ENCODE measurements at places on chromosomes 1 and 21.

DNA sequence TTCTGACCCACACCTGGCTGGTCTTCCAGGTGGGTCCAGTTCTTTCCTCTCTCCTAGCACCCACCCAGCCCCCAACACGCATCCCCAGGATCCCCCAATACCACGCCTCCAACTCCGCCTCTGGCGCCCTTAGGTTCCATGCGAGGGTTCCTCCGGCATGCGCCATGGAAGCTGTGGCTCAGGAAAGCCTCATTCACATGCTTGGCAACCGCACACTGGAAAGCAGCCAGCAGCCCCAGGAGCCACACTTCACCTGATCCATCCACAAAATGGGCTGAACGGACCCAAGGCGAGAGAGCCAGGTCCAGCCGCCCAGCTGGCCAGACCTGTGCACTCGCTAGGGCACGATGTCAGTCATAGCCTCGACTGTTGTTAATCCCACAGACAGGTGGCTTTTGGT lies 161.2 kb downstream of the PSMG1 start:
- no peak for DNase-seq

- DNase-seq: no peak
Measured at GRCh38 chr1:197637406-197637805, 137.9 kb downstream of the DENND1B start.

DNA sequence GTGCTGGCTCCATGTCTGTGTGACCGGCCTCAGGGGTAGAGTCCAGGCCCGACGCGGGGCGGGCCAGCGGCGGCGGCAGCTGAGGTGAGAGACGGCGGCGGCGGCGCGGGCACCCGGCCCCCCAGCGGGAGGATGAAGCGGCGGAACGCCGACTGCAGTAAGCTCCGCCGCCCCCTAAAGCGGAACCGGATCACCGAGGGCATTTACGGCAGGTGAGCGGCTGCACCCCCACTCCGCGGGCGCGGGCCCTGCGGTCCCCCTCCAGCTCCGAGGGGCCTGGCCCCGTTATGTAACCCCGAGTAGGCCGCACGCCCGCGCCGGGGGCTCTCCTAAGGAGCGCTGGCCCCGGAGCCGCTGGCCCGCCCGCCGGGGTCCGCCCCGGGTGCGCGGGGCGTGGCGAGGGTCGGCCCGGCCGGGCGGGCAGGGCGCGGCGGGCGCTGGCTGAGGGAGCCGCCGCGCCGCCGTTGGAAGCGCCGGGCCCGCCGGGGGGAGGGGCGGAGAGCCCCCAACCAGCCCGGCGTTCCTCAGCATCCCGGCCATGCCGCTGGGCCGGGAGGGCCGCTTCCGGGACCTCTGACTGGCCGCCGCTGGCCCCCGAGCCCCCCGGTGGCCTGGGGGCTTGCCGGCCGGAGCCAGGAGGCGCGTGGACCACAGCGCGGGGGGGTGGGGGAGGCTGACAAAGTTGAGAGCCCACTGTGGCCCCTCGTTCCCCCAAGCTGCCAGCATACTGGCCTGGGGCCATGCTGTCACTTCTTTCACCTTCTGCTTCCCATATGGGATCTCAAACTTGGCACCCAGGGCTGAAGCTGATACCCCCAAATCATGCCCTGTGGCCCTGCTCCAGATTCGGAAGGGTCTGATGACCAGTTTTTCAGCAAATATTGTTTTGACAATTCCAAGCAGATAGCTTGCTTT lies 527 bp downstream of the MACO1 start:
- no peak for DNase-seq

- DNase-seq: no peak
Measured at GRCh38 chr1:7278827-7279765, 492.0 kb upstream of the VAMP3 start.

- no peak for DNase-seq
Measured at GRCh38 chr1:229562686-229563085, 4.2 kb upstream of the ABCB10 start.

GRCh38 chr1:111214074-111214801 lies 13.3 kb upstream of the CHI3L2 start:
- no peak for DNase-seq

DNA sequence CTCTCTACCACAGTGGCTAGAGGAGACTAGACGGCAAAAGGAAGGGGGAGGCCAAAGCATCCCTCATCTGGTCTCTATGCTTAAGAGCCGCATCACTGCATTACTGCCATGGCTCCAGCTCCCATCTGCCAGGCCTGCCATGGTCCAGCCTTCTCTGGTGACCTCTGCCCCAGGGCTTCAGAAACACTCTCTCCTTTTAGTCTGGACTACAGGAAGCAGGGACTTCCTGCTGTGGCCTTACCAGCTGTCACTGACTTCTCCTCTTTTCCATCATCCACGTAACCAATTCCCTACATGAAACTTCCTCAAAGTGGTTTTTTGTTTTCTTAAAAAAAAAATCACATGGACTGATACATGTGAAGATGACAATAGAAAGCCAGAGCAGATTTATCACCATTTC lies 323.1 kb upstream of the NFIA start:
- no peak for DNase-seq

GRCh38 chr1:206538901-206539640 lies 31.7 kb downstream of the RASSF5 start:
- no peak for DNase-seq

DNA sequence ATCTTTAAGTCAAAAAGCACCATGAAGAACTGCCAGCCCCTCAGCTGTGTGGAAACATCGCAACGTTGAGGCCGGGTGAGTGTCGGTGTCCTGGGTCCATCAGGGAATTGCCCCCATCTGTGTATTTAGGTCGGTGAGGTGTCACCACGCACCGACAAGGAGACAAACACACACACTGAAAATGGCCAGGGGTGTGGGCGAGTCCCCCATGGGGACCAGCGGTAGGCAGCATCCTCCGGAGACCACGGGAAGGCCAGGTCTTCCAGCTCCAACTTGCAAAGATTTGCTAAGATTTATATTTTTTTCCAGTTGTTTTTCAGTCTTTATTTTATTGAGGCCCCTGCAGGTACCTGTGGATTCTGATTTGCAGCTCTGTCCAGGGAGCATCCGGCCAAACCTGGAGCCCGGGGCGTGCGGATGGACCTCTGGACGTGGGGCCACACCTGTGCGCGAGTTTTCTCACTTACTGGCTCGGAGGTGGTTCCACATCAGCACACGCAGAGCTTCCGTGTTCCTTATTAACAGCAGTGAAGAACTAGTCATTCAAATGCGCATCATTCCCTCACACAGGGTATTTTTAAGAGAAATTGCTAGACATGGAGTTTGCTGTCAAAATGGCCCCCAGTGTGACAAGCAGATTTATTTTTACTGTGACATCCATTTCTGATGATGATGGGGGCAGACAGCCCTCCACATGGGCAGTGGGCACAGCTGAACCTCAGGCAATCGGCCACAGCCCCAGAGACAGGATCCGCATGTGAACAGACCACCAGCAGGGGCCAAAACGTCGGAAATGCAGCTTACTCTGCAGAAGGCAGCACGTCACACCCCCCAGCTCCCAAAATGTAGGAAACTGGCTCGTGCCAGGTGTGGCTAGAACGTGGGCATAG lies 17.2 kb upstream of the SLC19A1 start:
- DNase-seq: no peak

GRCh38 chr1:198529414-198529813 lies 11.1 kb downstream of the ATP6V1G3 start:
- DNase-seq: peak; percentile 16

DNA sequence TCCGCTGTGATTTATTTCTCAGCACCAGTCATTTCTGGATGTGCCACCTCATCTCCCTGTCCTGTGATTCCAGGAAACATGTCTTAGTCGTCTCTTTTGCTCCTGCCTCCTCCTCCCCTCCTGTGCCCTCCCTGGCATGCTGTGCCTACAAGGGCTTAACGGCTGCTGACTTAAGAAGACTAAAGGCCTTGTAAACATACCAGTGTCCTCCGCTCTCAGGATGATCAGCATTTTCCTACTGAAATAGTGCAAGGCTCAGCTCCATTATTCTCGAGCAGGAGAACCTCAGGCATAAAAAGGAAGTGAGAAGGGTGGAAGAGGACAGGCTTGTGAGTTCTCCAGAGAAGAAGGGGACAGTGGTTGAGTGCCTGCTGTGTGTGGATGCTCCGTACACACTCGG lies 61.6 kb upstream of the RUNX3 start:
- no peak for DNase-seq

GRCh38 chr1:38138498-38139233 lies 92.1 kb upstream of the POU3F1 start:
- peak; percentile 89 for DNase-seq

DNA sequence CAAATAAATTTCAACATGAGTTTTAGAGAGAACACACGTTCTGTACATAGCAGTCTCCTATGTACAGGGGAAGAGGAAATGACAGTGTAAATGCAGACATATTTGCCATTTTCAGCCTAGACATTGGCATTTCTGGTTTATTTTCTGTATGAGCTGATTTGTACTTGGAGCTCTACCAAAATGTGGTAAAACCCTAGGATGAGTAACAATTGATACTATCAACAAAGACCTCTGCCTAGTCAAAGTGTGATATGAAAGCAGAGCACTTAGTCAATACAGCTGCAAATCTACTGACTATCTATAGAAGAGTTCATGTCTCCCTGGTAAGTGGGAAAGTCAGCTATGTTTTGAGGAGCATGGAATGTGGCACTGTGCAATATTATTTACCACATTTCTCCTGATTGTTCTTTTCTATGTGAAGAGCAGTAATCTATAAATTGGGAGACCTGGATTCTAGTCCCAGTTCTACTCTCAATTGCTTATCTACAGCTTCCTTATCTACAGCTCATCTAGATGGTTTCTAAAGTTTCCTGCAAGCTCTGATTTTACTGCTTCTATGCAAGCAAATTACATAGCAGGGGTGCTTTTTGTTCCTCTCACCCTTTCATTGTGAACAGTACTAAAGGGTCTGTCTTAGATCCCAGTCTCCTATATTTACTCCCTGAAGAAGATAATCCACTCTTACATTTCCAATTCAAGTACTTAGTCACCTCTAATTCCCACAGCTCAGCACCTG lies 334.2 kb downstream of the NTNG1 start:
- no peak for DNase-seq

DNA sequence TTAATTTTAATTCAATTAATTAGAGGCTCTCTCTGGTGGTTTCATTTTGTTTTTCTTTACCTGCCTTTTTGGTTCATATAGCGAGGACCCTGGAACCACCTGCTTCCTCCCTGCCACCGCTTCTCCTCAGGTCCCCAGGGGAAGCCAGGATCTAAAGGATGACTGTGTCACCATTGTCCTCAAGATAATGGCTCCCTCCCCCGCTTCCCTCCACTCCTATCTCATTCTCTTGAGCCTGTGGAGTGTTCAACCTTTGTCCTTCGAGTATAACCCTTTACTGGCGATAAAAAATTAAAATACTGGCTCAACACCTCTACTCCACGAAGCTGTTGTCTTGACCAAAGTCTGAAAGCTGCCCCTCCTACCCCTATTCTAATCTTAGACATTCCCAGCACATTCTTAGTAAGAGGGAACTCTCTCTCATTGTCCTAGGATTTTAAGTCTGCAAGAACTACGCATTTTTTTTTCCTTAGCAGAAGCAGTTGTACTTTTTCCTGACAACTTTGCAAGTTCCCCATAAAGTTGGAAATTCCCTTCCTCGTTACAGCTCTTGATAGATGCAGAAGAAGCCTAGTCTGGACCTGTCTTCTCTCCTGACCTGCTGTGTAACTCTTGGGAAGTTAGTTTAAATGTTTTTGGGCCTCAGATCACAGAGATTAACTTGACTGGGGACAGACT lies 12.6 kb upstream of the MAPKAPK2 start:
- DNase-seq: no peak

DNA sequence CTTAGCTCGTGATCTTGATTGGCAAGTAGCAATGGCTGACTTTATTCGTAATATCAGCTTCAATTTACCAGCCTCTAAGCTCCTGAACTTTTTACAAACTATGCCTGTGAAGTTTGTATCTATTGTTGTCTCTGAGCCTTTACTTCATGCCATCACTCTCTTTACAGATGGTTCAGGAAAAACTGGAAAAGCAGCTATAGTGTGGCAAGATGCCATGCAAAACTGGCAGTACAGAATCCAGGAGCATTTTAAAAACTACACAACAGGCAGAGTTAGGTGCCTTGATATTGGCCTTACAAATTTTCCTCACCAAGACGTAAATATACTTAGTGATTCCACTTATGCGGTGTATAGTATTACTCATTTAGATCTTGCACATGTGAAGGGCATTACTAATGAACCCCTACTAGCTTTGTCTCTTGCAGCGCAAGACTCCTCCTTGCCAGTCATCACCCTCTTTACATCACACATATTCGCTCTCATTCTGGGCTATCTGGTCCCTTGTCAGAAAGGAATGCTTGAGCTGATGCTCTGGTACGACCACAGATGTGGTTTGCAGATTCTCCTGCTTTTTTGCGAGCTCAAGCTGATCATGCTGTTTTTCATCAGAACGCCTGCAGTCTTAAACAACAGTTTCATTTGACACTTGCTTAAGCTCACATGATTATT lies 36.3 kb downstream of the CLCA1 start:
- no peak for DNase-seq

DNA sequence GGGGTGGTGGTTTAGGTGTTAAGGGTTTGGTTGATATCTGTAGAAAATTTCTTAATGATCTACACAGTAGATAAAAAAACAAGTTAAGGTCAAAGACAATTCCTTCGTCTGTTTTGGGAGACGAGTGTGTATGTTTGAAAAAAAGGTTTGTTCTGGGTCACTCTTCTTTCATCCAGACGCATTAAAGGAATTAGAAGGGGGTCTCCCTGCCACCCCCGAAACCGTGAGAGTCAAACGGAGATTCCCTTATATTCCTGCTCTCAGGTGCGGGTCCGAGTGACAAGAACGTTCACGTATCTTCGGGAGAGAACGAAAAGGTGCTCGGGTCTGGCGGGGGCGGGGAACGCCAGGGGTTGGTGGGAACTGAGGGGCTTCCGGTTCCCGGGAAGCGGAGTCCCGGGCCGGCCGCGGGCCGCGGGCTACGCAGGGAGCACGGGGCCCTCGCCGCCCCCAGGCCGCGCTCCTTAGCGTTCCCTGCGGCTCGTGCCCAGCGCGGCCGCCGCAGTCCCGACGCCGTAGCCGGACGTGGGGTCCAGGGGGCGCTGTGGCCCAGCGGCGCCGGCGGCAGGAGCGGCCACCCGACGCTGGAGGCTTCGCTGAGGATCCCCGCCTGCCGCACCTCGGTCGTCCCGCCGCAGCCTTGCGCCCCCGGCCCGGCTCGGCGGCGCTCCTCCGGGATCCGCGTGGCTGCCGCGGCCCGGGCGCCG lies at the start of gene ZFYVE9:
Gene ZFYVE9 (plus strand): TSS at position 577 of the 707 bp plus-strand sequence. CDS start 91,118 bp downstream, outside the sequence.
- peak; percentile 78 for DNase-seq

- no peak for DNase-seq
Measured at GRCh38 chr1:90778486-90778885, 61.4 kb upstream of the BARHL2 start.

- no peak for DNase-seq
Measured at GRCh38 chr1:12012560-12013316, 6.6 kb upstream of the MIIP start.

- DNase-seq: no peak
Measured at GRCh38 chr1:103448560-103448959, 76.9 kb upstream of the RNPC3 start.
